ENCODE measurements at places on chromosomes 6 and 20.
A peak's percentile ranks its signal among the peaks of the same experiment; 100 is the strongest.

GRCh38 chr6:157412791-157413190 lies 31.8 kb downstream of the ZDHHC14 start:
- no peak for DNase-seq

DNA sequence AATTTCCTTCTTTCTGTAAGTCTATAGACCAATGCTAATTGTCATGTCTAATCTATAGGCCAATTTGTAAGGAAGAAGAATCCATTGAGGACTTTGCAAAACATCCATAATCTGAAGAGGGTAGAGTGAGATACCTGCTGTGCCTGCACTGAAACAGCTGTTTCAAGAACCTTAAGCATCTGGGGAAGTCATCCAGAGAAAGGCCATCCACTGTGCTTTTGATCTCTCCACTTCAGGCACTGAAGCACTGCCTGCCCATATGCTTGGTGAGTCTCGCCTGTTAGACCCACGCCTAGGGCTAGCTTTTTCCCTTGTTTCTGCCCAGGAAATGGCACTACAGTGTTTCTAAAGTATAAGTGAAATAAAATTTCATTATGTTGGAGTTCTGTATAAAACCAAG lies 921.8 kb upstream of the EPHA7 start:
- DNase-seq: no peak

DNA sequence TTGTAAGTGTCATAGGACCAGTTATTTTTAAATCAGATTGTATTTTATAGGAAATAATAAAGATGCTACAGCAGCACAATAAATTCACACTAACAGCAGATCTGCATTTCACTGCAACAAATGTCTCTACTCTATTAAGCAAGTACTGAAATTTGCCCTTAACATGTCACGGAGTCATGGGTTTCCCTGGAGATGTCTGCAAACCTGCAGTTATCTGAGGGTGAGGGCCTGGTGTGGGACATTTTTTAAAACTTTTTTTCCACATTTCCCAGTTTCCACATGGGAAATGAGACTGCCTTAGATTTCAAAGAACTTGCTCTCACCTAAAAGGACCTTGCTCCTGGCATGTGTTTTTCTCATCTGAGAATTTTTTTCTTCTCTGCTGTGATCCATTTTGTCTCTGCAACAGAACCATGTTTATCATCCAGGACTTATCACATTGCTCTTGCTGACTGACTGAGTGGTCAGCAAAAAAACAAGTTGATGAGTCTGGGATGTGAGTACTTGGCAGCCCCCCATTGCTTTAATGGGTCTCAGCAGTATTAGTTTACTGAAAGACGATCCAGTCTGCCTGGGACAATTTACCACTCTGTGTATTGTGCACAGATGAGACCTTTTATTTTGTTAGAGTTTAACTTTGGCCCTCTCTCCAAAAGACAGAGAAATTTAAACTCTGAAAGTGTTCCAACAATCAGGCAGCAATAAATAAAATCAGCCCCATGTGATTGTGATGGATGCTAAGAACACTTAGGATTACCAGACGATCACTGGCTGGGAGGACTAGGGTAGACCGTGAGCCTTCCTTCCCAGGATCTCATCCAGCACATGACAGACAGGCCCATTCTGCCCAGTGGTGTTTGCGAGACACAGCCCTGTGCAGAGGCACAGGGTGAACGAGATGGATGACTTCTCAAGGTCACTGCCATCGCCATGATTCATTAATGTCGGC lies 268.8 kb downstream of the BTBD9 start:
- no peak for DNase-seq

DNA sequence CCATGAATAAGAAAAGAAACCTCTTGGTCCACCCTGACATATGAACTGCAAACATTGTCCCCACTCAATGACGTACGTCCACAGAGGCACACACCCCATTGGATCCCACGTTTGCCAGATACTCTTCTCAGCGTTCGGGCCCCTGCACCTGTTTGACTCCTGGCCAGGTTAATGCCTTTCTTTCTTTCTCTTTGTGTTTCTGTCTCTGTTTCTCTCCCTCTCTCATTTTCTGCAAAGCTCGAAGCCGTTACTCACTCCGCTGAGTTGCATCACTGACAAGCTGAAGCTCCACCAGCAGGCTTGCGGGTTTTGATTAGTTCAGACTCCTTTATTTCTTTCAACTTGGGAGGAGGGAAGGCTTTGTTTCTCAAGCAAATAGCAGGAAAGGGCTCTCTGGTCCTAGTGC lies 135.5 kb upstream of the SUPT3H start:
- DNase-seq: no peak

DNA sequence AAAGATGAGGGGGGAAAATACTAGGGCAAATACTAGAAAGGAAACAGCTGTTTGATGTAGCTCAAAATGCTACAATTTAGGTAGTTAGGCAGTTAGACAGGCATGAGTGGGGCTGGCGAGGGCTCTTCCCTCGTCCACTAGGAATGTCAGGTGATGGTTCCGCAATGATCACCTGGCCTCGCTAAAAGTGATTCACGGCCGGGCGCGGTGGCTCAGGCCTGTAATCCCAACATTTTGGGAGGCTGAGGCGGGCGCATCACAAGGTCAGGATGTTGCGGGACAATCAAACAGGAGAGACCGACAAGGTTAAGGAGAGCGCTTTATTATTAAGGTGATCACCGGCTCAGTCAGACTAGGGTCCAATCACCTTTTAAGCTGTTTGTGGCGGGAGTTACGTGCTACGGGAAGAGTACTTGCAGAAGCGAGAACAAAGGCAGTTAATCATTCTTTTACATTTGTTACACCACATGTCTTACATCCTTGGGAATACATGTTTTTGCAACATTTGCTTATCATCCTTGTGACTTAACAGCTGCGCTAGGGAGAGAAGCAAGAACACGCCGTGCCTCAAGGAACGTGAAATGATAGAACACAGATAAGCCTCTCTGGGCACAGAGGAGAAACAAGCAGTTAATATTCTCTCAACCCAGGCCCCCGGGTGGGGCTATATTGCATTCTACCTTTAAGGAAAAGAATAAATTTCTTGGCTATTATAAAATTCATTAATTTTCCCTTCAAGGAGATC lies 1025.4 kb downstream of the EYS start:
- no peak for DNase-seq

GRCh38 chr20:61449057-61449609 lies 197.1 kb downstream of the CDH4 start:
- no peak for DNase-seq

GRCh38 chr20:35085477-35086225 lies 7.0 kb downstream of the TRPC4AP start:
- DNase-seq: no peak

DNA sequence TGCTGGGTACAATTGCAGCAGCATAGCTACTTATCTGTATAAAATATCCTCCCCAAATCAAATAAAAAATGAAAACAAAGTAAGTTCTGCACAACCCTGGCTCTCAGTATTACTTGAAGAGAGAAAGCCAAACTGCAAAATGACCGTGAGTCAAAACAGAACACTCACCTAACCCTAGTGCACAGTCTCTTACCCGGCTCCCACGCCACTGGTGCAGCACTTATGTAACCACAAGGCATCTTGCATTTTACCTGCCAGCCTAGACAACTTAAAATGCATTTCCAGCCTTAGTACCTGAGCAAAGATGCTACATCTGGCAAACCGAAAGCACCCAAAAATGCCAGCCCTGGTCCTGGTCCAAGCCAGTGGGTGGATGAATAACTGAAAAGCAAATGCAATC lies 12.4 kb upstream of the SIRPB1 start:
- DNase-seq: no peak

DNA sequence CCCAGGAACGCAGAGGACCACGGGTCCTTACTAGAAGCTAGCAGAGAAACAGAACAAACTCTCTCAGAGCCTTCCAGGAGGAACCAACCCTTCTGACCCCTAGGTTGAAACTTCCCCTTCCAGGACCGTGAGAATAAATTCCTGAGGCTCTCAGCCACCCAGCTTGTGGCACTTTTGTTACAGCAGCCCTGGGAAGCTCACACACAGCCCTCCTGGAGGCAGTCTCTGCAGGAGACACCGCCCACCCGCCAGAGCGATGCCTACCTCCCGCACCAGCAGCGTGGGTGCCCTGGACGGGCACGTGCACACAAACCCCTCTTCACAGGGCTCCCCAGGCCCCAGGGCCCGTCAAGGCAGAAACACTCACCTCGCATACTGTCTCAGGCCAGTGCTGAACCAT lies 4.2 kb downstream of the RNASET2 start:
- no peak for DNase-seq

DNA sequence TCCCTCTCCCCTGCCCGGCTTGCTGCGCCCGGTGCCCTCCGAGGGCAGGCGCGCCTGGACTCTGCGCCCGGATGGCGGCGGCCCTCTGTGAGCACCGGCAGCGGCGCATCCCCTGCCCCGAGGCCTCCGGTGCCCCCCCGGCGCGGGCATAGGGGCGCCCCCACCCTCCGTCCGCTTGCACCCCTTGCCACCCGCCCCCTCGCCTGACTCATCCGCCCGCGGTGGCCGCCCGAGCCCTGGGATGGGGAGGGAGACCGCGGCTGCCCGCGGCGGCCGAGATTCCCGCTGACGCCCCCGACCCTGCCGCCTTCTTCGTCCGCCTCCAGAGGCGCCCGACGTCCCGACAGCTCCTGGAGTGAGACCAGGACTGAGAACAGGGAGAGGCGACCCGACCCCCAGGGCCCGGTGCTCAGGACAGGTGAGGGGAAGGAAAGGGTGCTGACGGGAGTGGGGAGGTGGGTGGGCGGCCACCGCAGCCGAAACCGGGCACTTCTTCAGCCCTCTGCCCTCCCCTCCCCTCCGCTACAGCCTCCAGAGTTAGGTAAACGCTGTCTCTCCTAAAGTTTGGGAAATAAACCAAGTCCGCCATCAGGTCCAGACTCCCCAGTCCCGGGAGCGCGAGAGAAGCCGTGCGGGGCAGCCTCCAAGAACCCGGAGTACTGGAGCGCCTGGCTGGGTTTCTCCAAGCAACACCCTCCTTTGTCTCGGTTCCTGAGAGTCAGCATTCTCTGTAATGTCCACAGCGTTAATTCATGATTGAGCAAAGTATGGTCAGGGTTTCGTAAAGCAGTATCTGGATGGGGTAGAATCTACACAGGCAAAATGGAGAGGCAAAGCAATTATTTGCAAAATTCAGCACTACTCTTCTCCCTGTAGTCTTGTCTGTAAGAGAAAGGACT lies 539 bp downstream of the TMEM200A start:
- DNase-seq: peak; percentile 52

DNA sequence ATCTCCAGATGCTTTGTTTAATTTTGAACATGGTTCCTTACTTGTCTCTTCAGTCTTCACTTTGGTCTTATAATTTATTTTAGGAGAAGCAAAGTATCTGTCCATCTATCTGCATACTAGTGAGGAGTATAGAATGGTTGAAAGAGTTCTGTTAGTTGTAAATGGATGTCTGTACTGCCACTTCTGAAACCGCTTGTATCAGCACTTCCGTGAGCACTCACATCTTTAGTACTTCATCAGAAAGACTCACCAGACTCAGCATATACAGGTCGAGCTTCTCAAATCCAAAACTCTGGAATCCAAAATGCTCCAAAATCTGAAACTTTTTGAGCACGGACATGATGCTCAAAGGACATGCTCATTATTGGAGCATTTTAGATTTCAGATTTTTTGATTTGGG lies 142.0 kb upstream of the GLP1R start:
- no peak for DNase-seq

DNA sequence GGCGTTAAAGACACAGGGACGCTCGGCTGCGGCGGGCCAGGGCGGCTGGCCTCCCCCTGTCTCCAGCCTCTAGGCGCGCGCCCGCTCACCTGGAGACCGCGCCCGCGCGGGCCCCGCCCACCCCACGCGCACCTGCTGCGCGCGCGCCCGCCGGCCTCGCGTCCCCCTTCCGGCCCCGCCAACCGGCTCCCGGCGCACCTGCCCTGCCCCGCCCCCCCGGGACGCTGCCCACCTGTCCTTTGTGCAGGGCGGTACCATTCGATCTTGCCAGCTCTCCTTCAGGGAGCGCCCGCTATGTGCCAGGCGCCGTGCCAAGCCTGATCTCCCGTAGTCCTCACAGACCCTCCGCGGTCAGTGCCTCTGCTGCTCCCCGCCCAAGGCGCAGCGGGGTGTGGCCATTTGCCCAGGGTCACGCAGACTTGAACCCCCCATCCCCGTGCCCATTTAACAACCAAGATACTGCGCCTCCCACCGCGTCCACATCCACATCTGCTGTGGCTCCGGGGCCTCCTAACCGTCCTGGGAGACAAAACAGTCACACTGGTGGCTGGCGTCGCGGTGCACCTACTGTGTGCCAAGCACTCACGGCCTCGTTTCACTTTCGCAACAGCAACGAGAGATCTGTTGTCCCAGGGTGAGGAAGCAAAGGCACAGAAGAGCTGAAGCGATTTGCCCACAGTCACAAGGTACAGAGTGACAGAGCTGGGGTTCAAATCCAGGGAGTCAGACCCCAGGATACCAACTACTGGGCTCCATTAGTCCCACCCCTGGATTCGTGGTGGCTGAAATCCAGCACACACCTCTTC lies 48.1 kb downstream of the NOL4L start:
- DNase-seq: no peak

DNA sequence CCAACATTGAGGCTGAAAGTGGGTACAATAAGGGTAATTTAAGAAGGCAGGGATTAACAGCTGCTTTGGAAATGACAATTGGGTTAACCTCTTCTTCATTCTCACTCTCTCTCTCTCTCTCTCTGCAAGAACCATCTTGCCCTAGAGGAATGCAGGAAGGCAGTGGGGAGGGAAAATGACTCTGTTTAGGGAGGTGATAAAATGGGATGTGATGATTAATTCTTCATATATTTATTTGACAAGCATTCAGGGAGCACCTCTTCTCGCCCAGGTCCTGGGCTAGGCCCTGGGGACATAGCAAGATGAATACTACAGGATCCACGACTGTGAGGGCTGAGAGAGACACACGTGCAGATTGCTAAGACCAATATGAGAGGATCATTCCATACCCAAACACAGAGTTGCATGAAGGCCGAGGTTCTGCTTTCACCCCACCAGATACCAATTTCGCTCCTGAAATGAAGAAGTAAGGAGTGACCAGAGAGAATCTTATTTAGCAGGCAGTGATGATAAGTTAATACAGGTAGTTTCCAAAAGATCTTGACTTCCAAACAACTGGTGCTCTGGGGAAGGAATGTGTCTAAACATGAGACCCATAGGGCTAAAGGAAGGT lies 13.3 kb upstream of the PTPN1 start:
- DNase-seq: no peak

DNA sequence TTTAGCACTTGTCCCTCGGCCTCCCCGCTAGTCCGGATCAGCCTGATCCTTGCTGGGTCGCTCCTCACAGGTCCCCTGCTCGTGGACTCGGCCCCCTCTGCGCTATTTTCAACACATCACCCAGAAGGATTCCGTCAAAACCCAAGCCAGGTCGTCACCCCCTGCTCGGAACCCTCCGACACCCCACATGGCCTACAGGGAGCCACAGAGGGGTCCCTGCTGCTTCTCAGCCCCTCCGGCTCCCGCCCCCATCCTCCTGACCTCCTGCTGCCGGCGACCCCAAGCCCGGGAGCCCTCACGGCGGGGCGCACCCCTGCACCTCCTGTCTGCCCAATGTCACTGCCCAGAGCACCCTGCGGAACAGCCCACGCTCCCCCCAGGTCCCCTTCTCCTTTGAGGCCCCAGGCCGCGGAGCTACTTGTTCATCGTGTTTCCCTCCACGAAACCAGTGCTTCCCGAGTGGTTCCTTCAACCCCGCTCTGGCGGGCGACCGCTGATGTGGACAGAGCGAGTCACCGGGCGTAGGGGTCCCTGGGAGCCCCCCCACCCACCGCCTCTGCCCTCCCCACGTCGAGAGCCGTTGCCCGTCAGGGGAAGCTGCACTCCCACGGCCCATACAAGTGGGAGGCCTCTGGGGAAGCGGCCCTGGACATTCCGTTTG lies 638 bp upstream of the MYL9 start:
- no peak for DNase-seq

GRCh38 chr6:14626556-14626955 lies 509.0 kb downstream of the CD83 start:
- DNase-seq: no peak

- DNase-seq: no peak
Observed at GRCh38 chr6:17397764-17398194, 4.4 kb downstream of the CAP2 start.

Data from stimulated activated CD8-positive, alpha-beta memory T cell treated with anti-CD3 and anti-CD28 coated beads, Interleukin-7, amount 100 ng/mL, for 4 hours (primary cell).